ENCODE measurements at places on chromosomes 16 and 17.

GRCh38 chr17:36611345-36612072, 10.1 kb downstream of the MRM1 start:
- DNase-seq = peak; percentile 59

DNA sequence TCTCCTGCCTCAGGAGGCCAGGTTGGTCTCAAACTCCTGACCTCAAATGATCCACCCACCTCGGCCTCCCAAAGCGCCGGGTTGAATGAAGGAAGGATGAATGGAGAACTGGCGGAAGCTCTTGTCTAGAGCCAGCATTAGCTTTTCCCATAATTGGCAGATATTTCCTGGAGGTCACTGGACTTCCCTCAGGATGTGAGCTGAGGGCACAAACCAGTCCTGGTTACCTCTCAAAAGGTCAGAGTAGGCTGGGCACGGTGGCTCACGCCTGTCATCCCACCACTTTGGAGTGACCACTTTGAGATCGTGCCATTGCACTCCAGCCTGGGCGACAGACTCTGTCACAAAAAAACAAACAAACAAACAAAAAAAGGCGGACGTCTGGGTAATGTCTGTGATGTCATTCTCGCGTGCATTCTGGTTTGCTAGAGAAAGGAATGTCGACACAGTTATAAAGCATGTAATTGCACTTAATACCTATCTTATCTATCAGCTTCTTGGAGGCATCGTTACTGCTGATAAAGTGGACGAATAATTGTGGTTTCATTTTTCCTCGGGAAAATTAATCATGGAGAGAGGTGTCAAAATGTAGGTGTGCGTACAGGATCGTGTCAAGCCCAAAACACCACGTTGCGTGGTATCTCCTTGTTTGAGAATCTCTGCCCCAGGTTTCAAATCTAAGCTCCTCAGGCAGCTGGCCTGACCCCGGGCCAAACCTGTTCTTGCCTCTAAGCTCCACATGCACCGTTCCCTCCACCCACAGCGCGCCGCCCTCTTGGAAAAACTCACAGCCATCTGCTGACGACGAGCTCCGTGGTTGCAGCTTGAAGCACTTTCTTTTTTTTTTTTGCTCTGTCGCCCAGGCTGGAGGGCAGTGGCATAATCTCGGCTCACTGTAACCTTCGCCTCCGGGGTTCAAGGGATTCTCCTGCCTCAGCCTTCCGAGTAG, 6.4 kb upstream of the CRK start:
- DNase-seq = no peak

DNA sequence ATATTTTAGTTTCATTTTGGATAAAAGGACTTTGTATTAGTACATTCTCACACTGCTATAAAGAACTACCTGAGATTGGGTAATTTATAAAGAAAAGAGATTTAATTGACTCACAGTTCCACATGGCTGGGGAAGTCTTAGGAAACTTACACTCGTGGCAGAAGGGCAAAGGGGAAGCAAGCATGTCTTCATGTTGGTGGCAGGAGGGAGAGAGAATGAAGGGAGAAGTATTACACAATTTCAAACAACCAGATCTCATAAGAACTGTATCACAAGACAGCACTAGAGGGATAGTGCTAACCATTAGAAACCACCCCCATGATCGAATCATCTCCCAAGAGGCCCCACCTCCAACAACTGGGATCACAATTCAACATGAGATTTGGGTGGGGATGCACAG, 142.9 kb downstream of the USP31 start:
- DNase-seq = no peak

- DNase-seq = peak; percentile 93
These were observed 20.6 kb downstream of the VPS53 start for GRCh38 chr17:693791-694638.

Data from RKO (cell line).